ENCODE measurements at places on chromosomes 2 and 18. TPM values are rescaled to one million over a fixed set of nuclear protein-coding genes. Genes with fewer than 3 reads are reported as not detected.

DNA sequence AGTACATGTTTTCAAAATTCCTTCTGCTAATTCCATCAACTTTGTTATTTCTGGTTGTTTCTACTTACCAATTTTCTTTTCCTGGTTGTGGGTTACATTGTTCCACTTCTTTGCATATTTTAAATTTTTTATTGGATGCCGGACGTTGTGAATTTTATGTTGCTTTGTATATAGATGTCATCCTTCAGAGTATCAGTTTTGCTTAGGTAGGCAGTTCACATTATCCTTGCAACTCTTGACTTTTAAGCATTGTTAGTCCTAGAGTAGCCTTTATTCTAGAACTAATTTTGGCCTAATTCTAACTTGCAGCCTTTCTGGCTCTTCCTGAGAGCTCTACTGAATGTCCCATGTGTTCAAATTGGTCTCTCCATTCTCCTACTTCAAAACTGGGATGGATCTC, 228.7 kb upstream of the MC4R start:
- DNase-seq, result no peak

The TSHZ1 gene
- total RNA-seq, result 6.5 TPM

GRCh38 chr2:111094691-111095090, 26.0 kb upstream of the BCL2L11 start:
- no peak for DNase-seq

DNA sequence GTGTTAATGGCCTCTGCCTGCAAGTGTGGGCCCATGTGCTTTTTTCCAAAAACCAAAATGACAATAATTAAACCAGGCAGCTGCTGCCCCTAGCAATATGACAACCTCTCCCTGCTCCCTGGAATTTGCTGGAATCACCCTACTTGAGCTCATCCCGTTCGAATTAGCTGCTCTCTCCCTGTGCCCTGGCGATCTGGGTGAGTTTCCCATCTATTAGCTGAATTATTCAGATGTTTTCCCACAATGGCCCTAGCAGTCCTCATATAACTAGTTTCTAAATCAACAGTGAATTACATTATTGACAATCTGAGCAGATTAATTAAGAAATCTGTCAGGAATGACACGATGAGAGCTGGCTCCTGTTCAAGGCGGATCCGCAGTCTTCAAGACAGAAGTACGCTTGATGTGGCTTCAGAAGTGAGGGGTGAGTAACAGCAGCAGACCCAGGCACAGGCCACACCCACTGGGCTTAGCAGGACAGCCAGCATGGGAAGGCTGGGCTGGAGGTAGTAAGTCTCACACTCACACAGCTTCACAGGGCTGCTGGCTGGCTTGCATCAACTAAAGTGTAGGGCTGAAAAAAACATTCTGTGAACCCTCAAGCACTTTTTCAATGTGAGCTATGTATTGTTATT, 366.2 kb upstream of the ID2 start:
- DNase-seq, result no peak

The FBLN7 gene
- total RNA-seq, result 2.2 TPM

GRCh38 chr2:191866675-191867506, 20.0 kb upstream of the CAVIN2 start:
- peak; percentile 98 for DNase-seq

- DNase-seq, result no peak
Observed at GRCh38 chr2:9984871-9985480, 33.5 kb downstream of the GRHL1 start.

GRCh38 chr2:1754046-1754445, 9.7 kb upstream of the PXDN start:
- DNase-seq, result no peak

The MRPL53 gene
- total RNA-seq, result 39.9 TPM

- no peak for DNase-seq
Observed at GRCh38 chr2:234329202-234329960, 167.5 kb downstream of the ARL4C start.

The WDFY1 gene
- 94.6 TPM for total RNA-seq

The DOK6 gene
- total RNA-seq, result under 0.01 TPM

All from lung microvascular endothelial cell (primary cell).